ENCODE measurements at places on chromosomes 6 and 20.
A peak's percentile ranks its signal among the peaks of the same experiment; 100 is the strongest.

- DNase-seq, result no peak
Observed at GRCh38 chr6:40164345-40164755, 230.1 kb upstream of the MOCS1 start.

DNA sequence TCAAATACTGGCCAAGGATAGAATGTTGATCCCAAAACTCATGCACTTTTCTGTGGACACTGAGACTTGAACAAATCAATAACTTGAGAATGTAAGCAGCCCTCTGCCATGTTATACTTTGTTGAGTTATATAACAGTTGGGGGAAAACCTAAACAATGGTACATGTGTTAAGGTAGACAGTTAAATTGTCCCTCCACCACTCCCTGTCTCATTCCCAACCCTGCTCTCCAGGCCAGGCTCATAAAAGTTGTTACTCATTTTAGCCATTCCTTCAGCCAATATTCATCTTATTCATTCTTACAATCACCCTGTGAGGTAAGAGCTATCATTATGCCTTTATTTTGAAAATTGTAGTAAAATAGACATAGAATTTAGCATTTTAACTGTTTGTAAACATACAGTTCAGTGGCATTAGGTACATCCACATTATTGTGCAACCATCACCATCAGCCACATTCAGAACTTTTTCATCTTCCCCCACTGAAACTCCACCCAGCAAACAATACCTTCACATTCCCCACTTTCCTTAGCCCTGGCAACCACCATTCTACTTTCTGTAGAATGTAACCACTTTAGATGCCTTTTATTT, 38.2 kb upstream of the IER3 start:
- DNase-seq, result no peak

- no peak for DNase-seq
Observed at GRCh38 chr20:63006540-63007359, at the start of gene BHLHE23. Gene BHLHE23 (minus strand): TSS chr20:63006964. CDS start chr20:63006774, 190 bp downstream.

DNA sequence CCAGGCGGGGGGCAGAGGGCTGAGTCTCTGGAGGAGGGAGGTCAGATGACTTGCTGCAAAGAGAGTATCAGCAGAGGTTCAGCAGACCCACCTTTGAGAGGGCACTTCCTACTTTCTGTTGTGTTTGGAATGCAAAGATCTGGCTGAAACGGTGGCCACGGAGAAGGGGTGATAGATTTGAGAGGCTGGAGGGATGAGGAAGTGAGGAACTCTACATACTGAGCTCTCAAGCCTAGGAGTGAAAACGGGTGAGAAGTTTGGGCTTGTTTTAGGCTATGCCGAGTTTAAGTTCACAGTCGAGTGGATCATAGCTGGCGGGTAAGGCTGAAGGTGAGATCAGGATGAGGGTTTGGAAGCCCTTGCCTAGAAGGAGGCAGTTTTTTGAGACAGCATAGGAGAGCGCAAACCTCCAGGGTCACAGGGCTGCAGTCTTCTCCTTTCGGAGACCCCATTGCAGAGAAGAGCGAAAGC, 477 bp upstream of the ITPA start:
- DNase-seq, result no peak

GRCh38 chr20:58138395-58138794, 90.1 kb downstream of the ANKRD60 start:
- no peak for DNase-seq

GRCh38 chr20:55194947-55195346, 719.6 kb downstream of the DOK5 start:
- DNase-seq, result no peak

DNA sequence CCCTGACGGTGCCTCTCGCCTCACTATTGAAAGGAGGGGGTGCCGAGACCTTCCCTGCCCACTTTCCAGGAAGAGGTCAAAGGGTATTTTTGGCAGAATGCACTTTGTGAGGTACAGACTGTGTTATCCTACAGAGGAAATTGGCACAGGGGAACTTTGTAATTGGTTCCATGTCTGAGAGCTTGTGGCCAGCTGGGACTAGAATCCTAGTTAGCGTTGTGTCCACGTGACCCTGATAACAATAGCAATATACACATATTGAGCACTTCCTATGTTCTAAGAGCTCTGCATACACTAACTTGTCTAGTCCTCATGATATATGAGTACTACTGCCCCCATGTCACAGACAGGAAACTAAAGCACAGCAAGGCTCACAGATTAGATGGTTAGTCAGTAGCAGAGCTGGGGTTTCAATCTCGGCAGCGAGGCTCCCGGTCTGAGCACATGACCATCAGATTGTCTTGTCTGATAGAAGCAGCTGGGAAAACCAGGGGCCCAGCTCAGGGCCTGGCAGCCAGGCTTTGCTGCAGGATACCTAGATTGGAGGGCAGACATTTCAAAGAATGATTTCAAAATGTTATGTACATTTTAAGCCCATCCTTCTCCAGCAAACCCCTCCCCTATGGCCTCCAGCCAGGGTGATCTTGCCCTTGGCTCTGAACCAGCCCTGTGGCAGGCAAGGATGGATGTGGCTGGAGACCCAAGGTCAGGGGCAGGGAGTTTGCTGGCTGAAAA, 1.4 kb downstream of the MAPK13 start:
- DNase-seq, result peak; percentile 12

- DNase-seq, result no peak
Observed at GRCh38 chr6:79863566-79863965, 83.8 kb downstream of the ELOVL4 start.

DNA sequence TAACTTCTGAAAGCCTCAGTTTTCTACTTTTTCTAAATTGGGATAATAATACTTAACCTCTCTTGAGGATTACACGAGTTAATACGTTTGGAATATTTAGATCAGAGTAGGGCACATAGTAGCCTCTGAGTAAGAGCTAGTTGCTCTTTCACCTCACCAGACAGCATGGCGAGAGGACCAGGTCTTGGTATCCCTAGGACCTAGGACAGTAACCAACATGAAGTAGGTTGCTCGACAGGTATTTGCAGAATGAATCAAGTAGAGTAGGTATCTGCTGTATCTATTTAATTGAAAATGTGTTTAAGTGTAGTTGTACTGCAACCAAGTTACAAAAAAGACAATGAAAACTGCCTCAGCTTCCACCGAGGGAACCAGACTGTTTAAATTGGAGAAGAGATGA, 1.4 kb downstream of the CDC5L start:
- DNase-seq, result no peak

DNA sequence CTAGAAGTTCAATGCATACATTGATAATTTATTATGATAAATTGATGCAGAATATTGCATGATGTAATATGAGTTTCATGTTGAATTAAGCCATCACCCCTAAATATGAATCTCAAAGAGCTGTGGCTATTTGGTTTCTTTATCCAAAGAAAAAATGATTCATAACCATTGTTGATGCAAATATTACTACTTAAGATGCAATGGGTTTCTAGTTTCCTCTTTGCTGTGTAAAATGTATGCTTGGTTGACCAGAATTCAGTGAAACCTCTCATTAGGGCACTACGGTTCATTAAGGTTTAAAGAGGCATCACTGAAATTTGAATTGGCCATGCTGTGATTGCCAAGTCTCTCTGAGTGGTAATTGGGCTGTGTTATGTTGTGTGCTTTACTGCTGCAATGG, 492.5 kb upstream of the FLRT3 start:
- no peak for DNase-seq

- no peak for DNase-seq
Observed at GRCh38 chr6:15361197-15361596, 115.3 kb downstream of the JARID2 start.

GRCh38 chr6:111711984-111712752, 106.5 kb upstream of the TRAF3IP2 start:
- DNase-seq, result no peak

DNA sequence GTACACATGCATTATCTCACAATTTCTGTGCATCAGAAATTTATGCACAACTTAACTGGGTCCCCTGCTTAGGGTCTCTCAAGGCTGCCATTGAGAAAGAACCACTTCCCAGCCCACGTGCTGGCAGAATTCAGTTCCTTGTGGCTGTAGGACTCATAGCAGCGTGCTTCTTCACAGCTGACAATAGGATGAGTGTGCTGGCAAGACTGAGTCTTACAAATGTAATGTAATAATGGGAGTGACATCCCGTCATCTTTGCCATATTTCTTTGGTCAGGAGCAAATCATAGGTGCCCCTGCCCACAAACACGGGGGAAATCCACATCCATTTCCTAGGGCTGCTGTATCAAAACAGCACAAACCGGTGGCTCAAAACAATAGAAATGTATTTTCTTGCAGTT, 77.4 kb downstream of the FIG4 start:
- DNase-seq, result no peak

GRCh38 chr20:20872428-20872827, 160.0 kb upstream of the RALGAPA2 start:
- no peak for DNase-seq

DNA sequence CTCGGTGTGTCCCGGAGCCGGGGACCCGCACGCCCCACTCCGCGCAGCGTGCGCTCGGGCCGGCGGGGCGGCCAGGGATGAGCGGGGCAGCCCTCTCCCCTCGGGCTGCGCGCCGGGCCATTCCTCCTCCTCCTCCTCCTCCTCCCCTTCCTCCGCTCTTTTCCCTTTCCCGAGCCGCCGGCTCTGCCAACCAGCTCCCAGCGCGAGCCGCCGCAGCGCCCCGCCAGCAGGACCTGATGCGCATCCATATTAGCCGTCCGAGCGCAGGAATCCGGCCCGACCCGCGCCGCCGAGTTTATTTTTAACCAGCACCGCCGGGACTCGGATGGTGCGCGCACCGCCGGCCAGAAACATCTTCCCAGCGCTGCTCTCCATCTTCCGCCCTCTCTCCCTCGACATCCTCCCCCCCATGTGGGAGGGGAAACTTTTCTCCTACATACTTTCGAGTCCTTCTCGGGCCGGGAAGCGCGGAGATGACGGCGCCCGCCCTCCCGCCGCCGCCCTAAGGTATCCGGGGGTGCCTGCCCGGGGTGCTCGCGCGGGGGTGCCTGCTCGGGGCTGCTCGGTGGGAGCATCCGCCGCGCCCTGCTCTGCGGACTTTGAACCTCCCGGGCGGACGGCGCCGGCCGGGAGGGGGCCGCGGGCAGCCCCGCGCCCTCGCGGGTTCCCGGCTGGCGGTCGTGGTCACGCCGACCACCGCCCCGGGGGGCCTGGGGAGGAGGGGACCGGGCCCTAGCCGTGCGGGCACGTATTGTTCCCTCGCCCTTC, 619 bp downstream of the RREB1 start:
- peak; percentile 8 for DNase-seq

DNA sequence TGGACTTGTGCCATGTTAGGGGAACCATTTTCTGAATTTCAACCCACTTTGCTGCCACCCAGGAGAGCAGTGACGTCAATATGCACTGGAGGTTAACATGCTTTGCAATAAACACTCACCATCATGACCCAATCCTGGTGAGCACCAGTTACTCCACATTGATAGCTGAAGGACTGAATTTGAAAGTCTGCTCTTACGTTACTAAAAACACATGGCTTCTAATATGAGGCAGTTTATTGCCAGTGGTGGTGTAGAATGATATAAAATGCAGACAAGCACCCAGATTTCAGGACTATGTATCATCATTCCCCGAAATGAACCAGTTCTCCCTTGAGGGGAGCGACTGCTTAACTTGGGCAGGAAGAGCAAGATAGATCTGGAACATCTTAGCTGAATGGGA, 23.8 kb downstream of the RFPL4B start:
- DNase-seq, result no peak

DNA sequence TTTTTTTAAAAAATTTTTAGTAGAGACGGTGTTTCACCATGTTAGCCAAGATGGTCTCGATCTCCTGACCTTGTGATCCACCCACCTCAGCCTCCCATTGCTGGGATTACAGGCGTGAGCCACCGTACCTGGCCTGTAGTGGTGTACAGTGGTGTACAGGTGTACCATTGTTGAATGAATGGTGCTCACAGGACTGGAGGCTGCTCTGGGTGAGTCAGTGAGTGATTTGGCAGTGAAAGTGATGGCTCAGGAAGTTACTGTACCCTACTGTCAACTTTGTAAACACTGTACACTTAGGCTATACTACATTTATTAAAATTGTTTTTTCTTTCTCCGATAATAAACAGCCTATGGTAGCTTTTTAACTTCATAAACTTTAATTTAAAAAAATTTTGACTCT, 122.8 kb upstream of the EEF1E1 start:
- no peak for DNase-seq

DNA sequence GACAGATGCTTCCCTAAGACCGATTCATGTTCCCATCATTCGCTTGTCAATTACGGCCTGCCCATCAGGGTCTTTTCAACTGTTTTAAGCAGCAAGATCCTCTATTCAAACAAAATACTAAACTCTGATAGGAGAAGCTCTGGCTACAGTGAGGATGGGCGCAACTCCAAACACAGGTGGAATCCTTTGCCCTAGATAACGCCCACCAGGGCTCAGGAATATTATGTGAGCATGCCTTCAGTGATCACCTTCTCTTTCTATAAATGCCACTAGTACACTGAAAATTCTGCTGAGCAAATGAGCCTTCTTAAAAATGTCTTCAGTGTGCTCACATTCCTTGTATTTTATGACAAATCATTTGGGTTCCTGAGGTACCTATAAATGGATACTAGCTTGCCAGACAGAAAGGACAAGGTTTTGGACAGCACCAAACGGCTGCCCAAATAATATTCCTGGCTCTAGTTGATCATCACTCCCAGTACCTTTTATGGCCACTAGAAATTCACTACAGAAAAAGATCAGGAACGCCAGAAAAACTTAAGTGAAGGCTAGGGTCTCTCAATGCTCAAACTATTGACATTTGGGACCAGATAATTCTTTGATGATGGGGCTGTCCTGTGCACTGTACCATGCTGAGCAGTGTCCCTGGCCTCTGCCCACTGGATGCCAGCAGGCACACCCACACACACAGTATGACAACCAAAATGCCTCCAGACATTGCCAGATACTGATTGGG, 13.1 kb downstream of the ZNF217 start:
- DNase-seq, result no peak

DNA sequence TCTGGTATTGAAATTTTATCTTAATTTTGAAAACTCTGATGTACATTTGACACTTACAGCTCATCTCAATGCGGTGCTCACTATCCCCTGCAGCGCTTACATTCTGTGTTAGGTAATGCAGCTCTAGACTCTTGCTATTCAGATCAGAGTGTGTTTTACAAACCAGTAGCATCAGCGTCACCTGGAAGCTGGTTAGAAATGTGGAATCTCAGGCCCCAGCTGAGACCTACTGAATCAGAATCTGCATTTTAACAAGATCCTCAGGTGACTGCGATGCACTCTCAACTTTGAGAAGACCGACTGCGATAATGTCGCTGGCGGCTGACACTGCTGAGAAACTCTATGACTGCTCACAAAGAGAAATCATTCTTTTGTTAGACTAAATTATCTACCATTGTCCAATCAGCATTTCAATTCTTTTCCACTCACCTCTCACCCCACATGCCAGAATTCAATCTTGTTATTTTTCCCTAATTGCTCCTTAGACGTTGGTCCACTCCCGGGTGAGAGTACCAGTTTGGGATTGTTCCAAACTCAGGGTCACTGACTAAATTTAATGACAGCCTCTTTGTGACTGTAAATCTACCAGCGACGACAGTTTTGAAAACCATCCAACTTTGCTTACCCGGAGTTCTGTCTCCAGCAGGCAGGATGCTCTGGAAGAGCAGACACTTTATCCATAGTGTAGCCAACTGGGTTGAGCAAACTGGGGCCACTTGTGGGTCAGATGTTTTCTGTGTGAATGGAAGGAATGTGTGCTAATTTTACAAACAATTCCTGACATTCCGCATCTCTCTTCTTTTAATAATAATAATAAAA, 140.1 kb upstream of the BTBD3 start:
- no peak for DNase-seq

All from stimulated activated CD8-positive, alpha-beta memory T cell treated with anti-CD3 and anti-CD28 coated beads, Interleukin-7, amount 100 ng/mL, for 1 hour (primary cell).